ENCODE measurements at places on chromosomes 13 and 19.

GRCh38 chr13:57326532-57326931, 159.5 kb downstream of the PRR20E start:
- no peak for DNase-seq

- DNase-seq = no peak
These were observed 28.0 kb downstream of the NAXD start for GRCh38 chr13:110643324-110643723.

DNA sequence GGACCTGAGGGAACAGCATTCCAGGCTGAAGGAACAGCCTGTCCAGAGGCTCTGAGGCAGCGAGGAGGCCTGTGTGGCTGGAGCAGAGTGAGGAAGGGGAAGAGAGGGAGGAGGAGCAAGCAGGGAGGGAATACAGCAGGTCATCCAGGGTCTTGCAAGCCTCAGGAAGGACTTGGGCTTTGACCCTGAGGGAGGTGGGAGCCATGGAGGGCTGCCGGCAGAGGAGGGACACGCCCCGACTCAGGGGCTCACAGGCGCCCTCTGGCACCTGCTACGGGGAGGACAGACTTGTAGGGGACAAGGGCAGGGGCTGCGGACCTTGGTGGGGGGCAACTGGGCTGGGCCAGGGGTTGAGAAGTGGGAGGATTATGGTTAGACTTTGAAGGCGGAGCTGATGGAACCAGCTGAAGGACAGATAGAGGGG, 4.7 kb downstream of the TINCR start:
- no peak for DNase-seq

DNA sequence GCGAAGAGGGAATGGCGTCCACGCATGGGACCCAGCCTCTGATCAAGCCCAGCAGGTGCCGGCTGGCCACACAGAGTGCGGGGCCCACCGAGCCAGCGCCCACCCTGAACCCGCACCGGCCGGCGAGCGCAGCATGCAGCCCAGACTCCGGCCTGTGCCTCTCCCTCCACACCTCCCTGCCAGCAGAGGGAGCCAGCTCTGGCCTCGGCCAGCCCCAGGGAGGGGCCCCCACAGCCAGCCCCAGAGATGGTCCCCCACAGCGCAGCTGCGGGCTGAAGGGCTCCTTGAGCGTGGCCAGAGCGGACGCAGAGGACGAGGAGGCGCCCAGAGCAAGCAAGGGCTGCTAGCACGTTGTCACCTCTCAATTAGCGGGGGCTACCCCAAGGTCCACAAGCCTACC, 904.5 kb downstream of the SLITRK6 start:
- DNase-seq = no peak

- DNase-seq = no peak
These were observed 486.8 kb downstream of the FOXO1 start for GRCh38 chr13:40179445-40180281.

GRCh38 chr19:32387701-32388392, 17.7 kb upstream of the DPY19L3 start:
- DNase-seq = no peak

GRCh38 chr13:21060338-21061028, 903 bp downstream of the LATS2 start:
- DNase-seq = no peak

DNA sequence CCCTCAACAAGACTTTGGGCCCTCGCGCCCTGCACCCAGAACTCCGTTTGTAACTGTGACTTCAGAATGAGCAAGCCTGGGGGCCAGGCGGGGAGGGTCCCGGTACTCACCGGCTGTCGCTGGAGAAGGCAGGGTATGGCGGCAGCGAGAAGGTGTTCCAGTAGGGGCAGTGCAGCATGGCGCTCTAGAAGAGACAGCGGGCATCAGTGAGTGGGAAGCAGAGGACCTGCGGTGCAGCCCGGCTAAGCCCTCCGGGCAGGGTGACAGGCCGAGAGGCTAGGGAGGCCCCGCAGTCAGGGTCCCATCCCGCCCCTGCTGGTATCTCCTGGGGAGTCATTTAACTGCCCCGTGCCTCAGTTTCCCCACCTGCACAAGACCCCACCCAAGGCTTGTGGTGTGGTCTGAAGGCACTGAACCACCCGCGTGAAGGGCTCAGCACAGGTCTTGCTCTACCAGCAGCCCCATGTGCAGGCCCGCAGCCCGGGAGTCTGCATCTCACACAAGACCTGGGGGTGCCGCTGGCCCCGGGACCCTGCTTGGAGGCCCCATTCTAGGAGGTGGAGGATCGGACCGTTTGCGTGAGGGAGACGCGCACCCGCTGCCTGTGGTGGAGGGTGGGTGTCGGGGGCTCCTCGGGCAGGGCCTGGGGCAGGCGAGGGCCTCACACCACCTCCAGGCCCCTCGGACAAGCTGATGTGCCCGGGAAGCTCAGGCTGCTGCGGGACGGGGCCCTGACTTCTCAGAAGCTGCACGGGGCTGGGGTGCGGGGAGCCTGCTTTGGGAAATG, 24.6 kb downstream of the SBNO2 start:
- no peak for DNase-seq

GRCh38 chr13:102721800-102722231, 27.0 kb upstream of the METTL21C start:
- DNase-seq = no peak

DNA sequence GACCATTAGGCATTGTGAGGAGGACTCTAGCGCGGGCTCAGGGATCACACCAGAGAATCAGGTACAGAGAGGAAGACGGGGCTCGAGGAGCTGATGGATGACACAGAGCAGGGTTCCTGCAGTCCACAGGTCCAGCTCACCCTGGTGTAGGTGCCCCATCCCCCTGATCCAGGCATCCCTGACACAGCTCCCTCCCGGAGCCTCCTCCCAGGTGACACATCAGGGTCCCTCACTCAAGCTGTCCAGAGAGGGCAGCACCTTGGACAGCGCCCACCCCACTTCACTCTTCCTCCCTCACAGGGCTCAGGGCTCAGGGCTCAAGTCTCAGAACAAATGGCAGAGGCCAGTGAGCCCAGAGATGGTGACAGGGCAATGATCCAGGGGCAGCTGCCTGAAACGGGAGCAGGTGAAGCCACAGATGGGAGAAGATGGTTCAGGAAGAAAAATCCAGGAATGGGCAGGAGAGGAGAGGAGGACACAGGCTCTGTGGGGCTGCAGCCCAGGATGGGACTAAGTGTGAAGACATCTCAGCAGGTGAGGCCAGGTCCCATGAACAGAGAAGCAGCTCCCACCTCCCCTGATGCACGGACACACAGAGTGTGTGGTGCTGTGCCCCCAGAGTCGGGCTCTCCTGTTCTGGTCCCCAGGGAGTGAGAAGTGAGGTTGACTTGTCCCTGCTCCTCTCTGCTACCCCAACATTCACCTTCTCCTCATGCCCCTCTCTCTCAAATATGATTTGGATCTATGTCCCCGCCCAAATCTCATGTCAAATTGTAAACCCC, 2.8 kb upstream of the CEACAM5 start:
- no peak for DNase-seq

- no peak for DNase-seq
These were observed 16.6 kb downstream of the SPACA7 start for GRCh38 chr13:112392719-112393118.

DNA sequence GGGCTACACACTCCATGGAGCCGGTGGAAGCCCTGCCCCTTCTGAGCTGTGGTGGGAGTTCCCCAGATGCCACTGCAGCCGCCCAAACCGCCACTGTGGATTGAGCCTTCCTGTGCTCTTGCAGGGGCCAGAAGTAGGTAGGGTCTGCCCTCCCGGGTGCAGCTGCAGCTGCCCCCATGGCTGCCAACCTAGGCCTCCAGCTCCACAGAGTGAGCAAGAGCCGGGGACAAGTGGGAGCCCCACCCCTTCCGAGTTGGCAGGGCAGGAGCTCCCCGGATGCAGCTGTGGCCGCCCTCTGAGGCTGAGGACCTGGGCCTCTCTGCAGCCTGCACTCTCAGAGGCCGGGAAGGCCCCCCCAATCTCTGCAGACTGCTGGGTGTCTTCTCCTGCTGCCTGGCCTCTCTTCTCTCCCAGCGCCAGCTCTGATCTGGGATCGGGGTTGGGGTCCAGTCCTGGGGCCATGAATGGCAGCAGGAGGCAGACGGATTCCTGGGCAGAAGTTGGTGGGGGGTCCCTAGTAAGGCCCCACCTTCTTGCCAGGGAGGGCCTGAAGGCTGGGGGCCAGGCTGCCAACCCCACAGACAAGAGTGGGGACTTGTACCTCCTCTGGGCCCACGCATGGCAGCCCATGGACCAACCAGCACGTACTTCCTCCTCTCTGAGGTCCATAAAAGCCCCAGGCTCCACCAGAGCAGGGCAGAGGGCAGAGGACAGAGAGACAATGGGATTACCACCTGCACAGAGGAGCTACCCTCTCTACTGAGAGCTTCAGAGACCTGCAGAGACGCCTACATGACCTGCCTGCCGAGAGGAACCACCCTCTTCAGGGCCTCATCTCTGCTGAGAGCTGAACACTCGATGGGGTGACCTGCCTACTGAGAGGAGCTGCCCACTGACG, 28.9 kb downstream of the AP2S1 start:
- DNase-seq = peak; percentile 81

- no peak for DNase-seq
These were observed 440.3 kb downstream of the IRS2 start for GRCh38 chr13:109346060-109346459.

DNA sequence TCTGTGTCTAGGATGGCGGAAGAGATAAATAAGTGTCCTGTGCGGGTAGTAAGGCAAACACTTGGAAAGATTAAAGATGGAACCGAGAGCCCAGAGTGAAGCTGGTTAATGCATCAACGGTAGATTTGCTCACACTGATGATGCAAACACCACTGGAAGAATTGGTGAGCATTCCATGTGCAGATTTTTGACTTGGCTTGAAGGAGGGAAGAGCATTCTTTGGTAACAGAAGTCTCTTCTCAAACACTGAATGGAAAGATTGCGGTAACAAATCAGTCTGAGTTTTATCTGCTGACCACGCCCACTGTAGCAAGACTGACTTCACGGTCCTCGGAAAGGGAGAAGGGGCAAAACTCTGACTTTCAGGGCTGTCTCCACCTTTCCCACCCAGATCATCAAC, 112.5 kb downstream of the COL4A1 start:
- no peak for DNase-seq

DNA sequence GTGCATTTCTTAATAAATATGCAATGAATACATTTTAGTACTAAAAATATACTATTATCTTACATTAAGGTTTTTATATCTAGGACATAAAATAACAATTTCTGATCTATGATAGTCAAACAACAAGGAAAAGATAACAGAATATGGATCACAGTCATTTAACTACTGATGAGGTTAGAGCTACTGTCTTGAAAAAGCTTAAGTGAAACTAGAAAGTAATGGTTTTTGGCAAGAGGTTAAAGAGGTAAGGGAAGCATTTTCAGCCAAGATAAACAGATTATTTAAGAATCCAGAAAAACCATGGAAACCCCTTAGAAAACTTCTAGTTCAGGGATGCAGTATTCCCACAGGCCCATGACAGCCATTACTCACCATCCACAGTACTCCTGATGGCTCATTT, 787.4 kb downstream of the DACH1 start:
- no peak for DNase-seq

DNA sequence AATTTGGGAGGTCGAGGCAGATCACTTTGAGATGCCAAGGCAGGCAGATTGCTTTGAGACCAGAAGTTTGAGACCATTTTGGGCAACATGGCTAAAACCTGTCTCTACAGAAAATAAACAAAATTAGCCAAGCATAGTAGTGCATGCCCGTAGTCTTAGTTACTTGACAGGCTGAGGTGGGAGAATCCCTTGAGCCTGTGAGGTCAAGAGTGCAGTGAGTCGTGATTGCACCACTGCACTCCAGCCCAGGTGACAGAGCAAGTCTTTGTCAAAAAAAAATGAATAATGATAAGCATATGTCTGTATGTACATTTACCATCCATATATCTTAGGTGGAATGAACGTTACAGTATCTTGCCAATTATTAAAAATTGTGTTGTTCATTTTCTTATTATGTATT, 2447.7 kb downstream of the PCDH9 start:
- DNase-seq = no peak

DNA sequence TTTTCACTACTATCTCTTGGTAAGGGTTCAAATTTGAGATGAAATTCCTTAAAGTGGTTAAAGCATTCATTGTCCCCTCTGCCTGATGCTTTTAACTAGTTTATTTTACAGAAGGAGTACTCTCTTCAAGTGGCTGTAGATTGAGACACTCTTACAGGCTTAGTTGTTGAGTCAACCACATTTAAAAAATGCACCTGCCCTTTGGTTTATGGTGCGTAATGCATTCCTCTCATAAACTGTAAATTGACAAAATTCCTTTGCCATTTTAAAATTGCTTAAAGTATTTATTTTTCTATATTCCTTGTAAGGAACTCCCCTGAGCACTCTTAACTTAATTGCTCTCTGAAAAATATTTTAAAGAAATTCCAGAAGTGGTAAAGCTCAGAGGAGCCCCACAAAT, 826 bp upstream of the GPC5 start:
- no peak for DNase-seq

DNA sequence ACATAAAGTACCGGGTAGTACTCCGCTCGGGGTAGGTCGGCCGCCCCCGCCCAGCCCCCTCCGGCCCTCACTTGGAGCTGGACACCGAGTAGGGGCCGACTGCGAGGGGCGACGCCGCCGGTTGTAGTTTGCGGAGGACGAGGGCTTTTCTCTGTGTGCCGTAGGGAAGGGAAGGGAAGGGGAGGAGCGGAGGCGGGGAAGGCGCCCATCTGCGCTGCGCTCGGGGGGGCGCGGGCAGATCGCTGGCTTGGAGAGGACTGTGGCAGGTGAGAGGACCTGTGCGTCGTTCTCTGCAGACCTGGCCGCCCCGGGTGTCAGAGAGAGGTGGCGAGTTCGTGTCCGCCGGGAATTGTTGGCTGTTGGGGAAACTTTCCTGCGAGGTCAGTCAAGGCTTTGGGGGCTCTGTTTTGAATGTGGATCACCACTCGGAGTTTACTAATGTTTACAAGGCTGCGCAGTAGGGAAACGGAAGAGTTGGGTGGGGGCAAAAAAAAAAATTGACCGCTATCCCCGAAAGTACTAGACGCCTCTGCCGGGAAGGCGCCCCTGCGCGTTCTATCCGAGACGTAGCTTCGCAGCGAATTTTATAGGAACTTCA, 1.4 kb downstream of the ING1 start:
- peak; percentile 21 for DNase-seq

GRCh38 chr13:41199079-41199478, 4.7 kb upstream of the KBTBD7 start:
- peak; percentile 6 for DNase-seq

- peak; percentile 19 for DNase-seq
These were observed 1308.4 kb downstream of the SLITRK5 start for GRCh38 chr13:88979465-88980175.

DNA sequence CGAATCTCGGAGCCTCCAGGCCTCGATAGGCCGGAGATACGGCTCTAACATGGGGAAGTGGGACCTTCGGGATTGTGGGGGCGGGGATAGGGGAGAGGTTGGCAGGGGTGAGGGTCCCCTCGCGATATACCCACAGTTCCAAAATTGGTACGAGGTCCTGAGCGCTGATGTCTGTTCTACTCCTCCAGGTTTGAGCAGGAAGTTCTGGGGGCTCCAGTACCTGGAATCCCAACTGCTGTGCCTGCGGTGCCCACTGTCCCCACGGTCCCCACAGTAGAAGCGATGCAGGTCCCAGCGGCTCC, 447 bp downstream of the RBM42 start:
- DNase-seq = no peak

DNA sequence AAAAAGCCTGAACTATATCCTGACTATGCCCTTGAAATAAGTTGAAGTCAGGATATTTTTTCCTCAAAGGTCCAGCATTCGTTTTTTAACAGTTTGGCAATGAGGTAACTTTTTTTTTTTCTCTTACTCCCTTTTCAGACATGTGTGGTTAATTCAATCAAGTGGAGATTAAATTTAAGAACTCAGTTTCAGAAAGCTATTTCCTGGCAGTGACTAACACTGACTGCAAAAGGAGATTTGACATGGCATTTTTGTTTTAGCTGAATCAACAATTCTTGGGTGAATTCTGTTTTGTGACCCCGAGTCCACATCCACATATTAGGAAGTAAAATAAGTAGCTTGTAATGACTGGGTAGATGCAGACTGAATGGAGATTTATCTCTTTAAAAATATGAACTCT, 716.4 kb downstream of the PCDH9 start:
- DNase-seq = no peak

All from CD8-positive, alpha-beta T cell (primary cell).